ENCODE measurements at places on chromosomes 13 and 19.
A peak's percentile ranks its signal among the peaks of the same experiment; 100 is the strongest.

GRCh38 chr19:22619371-22619770 is 14.8 kb upstream of the ZNF492 start:
- no peak for DNase-seq

- DNase-seq = no peak
Observed at GRCh38 chr13:41017159-41017558, 2.0 kb downstream of the ELF1 start.

- DNase-seq = peak; percentile 94
Observed at GRCh38 chr19:6066661-6067646, 43.3 kb downstream of the RFX2 start.

DNA sequence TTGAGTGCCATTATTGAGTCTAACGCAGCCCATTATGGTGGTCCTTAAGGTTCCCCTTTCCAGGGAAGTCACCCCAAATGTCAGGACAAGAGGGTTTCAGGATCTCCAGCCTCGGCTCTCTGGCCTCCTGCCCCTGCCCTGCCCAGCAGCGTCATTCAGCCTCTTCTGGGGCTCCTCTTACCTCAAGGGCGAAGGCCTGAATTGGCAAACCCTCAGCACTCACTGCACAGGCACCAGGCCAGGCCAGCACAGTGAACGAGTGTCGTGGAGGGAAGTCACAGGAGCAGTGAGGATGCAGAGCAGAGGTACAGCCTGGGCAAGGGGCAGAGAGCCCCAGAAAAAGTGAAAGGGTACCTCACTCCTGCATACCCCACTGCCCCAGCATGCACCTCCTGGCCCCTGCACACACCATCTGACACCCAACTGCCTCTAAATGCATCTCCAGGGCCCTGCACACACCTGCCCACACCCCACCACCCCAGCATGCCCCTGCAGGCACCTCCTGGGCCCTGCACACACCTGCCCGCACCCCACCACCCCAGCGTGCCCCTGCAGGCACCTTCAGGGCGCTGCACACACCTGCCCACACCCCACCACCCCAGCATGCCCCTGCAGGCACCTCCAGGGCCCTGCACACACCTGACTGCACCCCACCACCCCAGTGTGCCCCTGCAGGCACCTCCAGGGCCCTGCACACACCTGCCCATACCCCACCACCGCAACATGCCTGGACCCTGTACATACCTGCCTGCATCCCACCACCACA is 19.8 kb downstream of the SLC25A42 start:
- DNase-seq = no peak

Measured in ecto neural progenitor cell (in vitro differentiated cells).